NCI-H1105 treated with DMSO at 0.1 percent for 48 hours (cell line): ENCODE measurements at places on chromosomes 13 and 19.

DNA sequence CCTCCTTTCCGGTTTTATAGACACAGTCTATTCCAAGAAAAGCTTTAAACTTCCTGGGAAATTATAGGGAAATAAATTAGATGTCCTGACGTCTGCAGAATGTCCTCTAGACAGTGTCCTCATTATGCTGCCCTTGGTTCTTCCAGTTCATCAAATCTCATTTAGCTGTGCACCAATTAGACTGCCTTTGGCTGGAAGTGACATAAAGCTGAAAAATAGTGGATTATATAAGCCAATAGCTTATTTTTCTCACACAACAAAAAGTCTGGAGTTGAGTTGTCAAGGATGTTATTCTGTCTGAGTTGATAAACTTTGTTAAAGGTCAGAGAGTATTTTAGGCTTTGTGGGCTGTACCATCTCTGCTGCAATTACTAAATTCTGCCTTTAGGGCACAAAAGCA lies 314.8 kb upstream of the TMTC4 start:
- DNase-seq: no peak

DNA sequence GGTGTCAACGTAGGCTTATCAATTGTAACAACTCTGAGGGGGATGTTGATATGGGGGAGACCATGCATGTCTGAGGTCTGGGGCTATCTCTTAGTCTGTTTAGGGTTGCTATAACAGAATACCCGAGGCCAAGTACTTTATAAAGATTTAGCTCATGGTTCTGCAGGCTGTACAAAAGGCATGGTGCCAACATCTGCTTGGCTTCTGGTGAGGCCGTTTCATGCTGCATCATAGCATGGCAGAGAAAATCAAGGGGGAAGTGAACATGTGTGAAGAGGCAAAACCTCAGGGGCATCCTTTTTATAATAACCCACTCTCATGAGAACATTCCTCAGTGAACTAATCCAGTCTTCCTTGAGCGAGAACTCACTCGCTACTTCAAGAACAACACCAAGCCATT lies 353.8 kb downstream of the ENOX1 start:
- DNase-seq: no peak

GRCh38 chr19:28727480-28728159 lies 485.3 kb downstream of the UQCRFS1 start:
- DNase-seq: no peak

GRCh38 chr19:35915443-35915842 lies 7.3 kb upstream of the TYROBP start:
- DNase-seq: no peak

GRCh38 chr13:41550276-41550675 lies 92.9 kb downstream of the RGCC start:
- DNase-seq: no peak

DNA sequence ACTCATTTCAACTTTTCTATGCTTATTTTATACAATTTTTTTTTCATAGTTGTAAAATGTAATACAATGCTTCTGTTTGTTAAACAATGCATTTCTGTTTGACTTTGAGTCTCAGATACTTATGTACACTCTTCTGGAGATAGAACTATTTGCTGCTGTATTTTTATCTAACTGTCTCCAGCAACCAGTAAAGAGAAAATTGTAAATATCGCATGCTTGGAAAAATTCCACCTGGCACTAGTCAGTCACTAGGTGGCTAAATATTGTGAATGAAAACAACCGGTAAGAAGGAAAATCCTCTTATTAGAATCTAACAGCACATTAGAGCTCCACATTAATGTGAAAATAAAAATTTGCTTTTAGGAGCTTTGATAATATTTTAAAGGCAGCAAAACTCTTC lies 876.5 kb downstream of the PCDH9 start:
- DNase-seq: peak; percentile 29

GRCh38 chr13:35857769-35858168 lies 273.4 kb downstream of the DCLK1 start:
- peak; percentile 57 for DNase-seq

DNA sequence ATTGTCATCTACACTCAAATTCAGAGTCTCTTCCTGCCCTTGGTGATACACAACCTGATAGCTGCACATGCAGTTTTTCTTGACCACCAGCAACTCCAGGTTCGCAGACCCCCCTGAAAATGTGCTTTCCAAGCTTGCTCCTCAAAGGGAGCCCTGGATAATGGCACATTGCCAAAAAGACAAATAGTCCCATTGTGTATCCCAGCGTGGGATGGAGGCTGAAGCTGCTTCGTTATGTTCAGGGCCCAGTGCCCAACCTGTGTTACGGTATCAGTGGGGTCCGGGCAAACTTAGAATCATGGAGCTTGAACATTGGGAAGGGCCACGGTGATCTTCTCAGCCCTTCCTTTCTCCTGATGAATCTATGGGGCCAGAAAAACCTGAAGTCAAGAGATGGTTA lies 173.0 kb downstream of the TEX29 start:
- no peak for DNase-seq

DNA sequence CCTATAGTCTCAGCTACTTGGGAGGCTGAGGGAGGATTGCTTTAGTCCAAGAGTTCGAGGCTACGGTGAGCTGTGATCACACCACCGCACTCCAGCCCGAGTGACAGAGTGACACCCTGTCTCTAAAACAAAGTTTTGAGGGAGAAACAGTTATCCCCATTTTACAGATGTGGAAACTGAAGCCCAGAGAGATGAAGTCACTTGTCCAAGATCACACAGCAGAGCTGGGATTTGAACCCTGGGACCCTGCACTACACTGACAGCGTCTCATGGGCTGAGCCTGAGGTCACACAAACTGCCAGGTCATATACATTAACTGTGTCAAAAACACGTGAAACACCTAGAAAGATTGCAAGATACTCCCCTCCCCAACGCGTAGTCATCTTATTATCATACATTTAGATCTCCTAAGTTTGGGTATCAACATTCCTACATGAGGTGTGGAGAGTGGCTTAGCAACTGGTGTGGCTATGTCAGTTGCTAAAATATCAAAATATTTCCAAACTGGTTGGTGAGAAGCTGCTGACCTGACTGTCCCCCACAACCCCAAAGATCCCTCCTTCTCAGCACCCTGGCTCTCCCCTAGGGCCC lies 8.2 kb downstream of the FCGBP start:
- no peak for DNase-seq

GRCh38 chr13:110523838-110524540 lies 37.5 kb downstream of the RAB20 start:
- no peak for DNase-seq

DNA sequence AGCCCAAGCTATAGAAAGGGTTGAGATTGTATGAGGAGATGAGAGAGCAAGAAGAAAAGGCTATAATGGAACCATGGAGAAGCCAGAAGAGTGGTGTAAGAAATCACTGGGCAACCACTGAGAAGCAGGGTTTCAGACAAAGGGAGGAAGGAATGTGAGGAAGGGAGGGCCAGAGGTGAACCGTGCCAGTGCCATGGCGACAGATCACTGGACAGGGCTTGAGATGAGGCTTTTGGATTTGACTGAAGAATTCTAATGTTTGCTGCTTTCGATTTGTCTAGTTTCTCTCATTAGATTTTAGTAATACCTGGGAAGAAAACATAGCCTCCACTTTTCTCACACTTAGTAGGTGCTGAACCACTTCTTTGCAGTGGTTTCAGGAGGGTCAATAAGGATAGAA lies 6.3 kb upstream of the GPR183 start:
- no peak for DNase-seq

GRCh38 chr13:113649212-113649611 lies 8.8 kb downstream of the ATP4B start:
- no peak for DNase-seq

DNA sequence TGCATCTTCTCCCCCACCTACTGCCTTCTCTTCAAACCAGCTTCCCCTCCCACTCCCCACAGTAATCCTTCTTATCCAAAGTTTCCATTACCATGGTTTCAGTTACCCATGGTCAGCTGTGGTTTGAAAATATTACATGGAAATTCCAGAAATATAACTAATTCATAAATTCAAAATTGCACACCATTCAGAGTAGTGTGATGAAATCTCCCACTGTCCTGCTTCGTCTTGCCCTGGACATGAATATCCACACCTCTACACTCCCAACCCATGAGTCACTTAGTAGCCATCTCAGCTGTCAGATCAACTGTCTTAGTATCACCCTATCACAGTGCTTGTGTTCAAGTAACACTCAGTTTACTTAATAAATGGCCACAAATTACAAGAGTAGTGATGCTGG lies 3.8 kb upstream of the KCTD12 start:
- DNase-seq: no peak

DNA sequence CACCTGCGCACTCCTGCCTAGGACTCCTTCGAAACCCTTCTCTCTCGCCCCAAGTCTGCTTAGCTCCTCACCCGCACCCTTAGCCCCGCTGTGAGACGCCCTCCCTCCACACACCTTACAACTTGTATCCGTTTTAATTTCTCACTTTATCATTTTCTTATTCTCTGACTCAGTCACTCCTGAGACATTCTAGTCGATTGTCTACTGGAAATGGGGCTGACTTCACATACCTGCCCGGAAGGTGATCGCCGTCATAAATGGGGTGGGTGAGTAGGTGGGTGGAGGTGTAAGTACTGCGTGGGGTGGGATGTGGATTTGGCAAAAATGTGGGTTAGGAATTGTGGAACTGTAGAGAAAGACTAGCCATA lies 714 bp downstream of the NDFIP2 start:
- DNase-seq: peak; percentile 28

GRCh38 chr19:10800488-10800887 lies 35.5 kb downstream of the TMED1 start:
- DNase-seq: no peak

DNA sequence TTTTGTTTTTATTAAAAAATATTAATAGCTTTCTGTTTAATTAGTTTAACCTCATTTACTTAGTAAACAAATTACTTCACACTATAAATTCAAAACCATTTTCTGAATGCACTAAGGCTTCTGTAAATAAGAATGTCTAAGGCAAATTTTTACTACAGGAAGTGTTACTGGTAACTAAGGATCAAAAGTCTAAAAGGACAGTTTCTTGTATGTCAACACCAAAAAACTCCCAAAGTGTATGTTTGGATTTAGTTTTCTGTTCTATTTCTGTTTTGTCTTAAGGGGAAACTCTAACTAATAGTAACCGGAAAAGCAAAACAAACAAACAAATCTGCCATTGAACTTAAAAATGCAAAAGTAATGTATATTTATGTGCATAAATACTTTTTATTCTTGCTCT lies 24.7 kb downstream of the PRR20E start:
- DNase-seq: no peak

GRCh38 chr13:97327086-97327485 lies 105.0 kb downstream of the MBNL2 start:
- DNase-seq: no peak

GRCh38 chr19:13600091-13600490 lies 93.8 kb upstream of the CACNA1A start:
- no peak for DNase-seq

DNA sequence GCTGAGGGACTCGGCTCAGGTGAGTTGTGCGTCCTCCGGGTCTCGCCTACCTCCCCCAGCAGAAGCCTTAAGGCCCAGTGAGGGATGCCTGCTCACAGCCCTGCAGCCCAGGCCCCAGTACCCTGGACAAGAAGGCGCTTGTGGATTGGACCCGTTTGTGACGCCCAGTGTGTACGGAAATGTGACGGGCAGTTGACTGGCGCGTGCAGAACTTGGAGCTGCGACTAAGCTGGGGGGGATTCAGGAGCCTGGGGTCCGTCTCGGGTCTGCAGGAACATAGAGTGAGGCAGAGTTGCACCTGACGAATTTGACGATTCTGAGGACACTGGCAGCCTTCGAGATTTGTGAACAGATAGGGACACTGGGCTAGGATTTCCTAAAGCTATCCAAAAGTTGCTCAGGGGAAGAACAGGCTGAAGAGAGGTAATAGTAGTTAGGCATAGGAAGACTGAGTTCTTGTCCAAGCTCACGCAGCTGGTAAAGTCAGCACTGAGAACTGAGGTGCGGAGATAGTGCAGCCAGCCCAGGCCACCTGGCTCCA lies 519 bp downstream of the ZNF551 start:
- DNase-seq: no peak

- no peak for DNase-seq
These were observed 65.1 kb downstream of the ZNF823 start for GRCh38 chr19:11673608-11674041.

DNA sequence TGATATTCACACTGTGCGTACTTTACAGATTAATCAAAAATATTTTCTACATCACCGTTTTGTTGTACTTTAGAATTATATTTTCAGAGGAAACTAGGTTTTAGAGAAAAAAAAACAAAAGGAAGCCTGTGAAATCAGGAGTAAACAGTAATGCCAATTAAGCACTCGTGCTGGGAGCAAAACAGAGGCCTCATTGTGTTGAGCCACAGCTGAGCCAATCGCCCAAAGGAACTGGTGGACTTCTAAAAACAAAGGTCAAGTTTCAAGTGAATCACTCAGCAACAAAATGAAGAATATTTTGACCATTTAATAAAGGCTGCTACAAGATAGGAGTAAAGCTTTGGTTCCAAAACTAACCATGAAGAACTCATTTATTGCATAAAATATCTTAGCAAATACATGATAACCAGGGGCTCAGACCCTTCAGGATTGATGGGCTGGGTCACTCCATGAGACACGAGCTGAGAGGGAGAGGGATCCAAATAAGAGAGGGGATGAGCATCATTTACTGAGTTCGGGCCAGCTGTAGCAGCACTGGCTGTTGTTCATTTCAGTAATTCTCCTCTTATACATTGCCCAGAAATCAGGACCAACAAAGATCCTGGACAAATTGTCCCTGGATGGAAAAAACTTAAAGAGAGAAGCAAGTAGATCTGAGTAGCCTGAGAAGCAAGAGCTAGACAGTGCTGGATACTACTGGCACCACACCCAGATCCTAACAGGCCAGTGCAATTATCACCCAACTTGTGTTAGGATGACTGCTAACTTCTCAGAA lies 8.3 kb upstream of the NALCN start:
- no peak for DNase-seq

- DNase-seq: no peak
These were observed 48.6 kb upstream of the PCDH8 start for GRCh38 chr13:52896827-52897659.

- no peak for DNase-seq
These were observed 38.6 kb upstream of the ITM2B start for GRCh38 chr13:48194379-48194754.
